ENCODE measurements at places on chromosomes 12 and 14.

DNA sequence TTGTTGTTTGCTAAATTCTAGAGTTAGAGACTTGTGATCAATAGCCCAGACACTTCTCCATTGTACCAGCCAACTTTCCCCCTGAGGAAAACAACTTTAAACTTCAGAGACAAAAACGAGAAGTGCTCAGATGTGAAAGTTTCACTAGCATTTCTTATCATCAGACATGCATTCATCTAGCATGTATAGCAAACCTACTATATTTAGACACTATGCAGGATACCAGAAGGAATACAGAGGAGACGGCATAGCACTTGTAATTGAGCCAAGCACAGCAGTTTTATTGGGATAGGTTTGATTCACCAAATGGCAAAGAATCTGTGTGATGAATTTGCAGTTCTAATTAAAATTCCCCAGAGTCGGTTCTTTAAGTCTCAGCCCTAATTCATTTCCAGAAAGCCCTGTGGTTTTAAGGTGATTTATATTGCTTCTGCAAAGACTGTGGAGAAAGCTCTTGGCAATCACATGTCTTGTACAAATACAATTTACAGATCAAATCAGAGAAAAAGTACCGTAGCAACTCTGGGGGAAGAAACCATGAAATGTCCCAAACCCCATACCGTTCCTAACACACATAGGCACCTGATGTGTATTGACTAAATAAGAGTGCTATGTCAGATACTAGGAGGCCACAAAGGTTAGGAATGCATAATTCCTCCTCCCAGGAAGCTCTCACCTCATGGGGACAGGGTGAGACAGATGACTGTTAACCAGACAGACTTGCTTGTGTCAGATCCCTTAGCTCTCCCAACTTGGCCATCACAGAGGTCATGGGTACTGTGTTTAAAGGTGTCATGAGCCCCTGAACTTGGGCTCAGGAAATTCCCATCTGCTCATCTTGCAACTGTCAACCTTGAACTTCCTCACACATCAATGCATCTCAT lies 69.6 kb upstream of the KRAS start:
- DNase-seq = no peak

- no peak for DNase-seq
Measured at GRCh38 chr14:93987376-93987775, 9.7 kb upstream of the CCDC197 start.

GRCh38 chr14:50901361-50901760 lies 29.5 kb downstream of the ABHD12B start:
- DNase-seq = no peak

GRCh38 chr14:33950320-33951182 lies at the start of gene EGLN3:
Gene EGLN3, minus strand, starts transcription at chr14:33951074. Its CDS starts 322 bp downstream, at chr14:33950752.
- peak; percentile 79 for DNase-seq

GRCh38 chr14:69688299-69688649 lies 76.9 kb downstream of the SUSD6 start:
- no peak for DNase-seq

- no peak for DNase-seq
Measured at GRCh38 chr12:84658877-84659276, 253.7 kb downstream of the SLC6A15 start.

GRCh38 chr14:36451310-36452065 lies 68.5 kb downstream of the NKX2-1 start:
- DNase-seq = no peak

- DNase-seq = no peak
Measured at GRCh38 chr12:120642121-120642520, 1.7 kb downstream of the CABP1 start.

DNA sequence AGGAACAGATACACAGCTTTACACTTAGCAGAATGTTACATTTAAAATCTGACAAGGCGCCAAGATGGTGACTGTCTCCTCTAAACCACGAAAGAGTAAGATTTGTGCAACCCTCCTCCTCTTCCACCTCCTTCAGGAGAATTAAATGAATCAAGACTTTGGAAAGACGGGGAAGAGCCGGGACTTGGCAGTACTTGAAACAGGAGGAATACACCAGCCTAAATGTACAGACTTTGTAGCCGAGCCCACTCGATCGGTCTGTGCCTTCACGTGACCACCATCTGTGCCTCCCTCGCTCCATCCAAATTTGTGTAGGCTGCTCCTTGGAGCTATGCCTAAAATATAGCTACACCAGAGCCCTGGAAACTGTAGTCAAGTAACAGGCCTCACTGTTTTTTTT lies 38.3 kb downstream of the SSPN start:
- DNase-seq = no peak

DNA sequence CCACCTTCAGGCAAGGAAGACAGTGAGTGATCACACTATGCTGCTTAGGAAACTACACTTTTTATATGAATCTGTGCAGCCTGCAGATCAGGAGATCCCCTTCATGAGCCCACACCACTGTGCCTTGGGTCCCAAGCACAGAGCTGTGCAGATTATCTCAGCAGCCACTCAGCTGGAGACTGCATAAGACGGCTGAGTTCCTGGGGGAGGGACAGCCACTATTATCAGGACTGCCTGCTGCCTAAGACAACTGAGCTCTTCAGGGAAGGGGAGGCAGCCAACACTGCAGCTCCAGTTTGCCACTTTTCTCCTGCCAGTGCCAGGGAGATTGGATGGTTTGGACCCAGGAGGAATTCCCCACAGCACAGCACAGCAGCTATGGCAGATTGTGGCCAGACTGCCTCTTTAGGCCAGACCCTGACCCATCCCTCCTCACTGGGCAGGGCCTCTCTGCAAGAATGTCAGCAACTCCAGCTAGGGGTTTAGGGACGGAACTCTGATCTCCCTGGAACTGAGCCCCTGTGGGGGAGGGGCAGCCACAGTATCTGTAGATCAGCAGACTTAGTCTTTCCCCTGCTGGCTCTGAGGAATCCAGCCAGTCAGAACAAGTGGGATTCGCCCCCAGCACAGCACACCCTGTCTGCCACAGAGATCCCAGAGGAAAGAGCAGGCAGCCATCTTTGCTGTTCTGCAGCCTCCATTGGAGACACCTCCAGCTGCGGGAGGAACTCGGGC lies 141.3 kb downstream of the KLHL28 start:
- no peak for DNase-seq

DNA sequence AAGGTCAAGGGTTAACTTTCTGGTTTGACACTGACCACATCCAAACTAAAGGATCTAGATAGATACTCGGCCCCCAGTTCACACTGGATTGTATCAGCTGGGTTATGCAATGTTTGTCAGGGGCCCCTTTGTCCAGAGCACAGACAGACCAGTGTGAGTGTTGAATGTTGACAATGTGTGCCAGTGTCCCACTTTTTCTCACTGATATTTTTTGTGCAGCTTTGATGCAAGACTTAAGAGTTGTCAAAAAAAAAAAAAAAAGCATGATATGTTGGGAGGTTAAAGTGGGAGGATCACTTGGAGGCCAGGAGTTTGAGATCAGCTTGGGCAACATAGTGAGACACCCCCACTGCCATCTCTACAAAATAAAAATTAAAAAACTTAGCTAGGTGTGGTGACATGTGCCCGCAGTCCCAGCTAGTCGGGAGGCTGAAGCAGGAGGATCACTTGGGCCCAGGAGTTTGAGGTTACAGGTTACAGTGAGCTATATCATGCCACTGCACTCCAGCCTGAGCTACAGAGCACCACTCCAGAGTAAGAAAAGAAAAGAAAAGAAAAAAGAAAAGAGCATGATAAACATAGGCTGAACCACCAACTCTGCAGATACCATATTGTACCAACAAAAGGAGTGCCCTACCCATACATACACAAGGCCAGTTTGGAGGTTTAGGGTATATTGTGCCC lies 97.5 kb downstream of the LGR5 start:
- no peak for DNase-seq

DNA sequence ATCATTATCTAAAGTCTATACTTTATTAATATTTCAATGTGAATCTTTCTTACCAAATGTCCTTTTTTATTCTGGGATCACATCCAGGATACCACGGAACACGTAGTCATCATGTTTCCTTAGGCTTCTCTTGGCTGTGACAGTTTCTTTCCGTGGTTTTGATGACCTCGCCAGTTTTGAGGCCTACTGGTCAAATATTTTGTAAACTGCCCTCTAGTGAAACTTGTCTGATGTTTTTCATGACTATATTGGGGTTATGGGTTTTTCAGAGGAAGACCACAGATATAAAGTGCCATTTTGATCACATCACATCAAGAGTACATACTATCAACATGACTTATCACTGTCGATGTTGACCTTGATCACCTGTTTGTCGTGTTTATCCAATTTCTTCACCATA lies 14.1 kb upstream of the SERPINA6 start:
- peak; percentile 27 for DNase-seq

GRCh38 chr12:112001576-112001975 lies 11.4 kb downstream of the TMEM116 start:
- DNase-seq = no peak

DNA sequence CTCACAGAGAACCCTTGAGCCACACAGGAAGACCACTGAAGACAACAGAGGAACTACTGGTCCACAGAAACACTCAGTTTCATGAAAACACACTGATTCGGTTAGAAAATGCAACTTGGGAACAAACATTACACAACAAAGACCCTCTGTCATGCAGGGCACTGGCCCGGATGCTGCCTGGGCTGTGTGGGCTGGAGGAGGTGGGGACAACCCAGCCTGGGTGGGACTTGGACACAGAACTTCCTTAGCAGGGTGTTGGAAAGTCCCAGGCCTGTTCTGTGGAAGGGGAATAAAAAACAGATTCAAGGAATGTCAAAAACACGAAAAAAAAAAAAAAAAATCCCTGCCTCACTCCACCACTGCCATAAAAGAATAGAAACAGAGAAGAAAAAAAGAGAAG lies 181.0 kb downstream of the MON2 start:
- DNase-seq = no peak

DNA sequence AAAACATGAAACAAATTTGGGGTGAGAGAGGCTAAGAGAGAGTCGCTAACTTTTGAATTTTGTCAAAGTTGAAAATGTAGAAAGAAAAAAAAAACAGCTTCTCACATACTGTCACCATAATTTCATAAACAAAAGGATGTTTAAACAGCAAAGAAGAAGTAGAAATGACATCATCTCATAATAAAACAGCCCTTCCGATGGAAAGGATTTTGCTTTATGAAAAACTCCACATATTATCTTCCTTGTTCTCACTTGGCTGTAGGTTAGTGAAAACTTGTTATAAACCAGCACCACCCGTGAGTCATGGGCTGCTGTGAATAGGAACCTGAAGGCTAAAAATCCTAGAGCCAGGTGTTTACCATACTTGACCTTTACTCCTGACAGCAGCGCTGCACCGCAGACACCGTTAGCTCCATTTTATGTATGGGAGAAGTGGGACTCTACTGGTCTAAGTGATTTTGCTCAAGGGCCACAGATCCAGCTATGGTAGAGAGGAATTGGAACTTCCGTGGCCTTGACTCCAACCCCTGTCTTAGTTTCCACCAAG lies 63.0 kb upstream of the VRK1 start:
- no peak for DNase-seq

DNA sequence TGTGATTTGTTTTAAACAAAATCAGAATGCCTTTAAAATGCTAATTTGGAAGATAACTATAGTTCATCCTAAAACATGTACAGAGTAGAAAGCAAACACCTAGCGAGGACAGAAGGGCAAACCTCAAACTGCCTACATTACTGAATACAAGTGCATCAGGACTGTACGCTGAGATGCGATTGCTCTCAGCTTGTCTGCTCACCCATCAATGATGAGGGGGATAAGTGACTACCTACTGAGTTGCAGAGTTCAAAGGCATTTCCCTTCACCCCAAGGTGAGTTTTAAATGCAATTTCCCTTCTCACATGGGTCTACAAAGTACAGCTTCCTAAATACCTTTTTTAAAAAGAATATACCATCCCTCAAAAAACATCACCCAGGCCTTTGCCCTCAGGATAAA lies 52.9 kb downstream of the PHLDA1 start:
- DNase-seq = no peak

DNA sequence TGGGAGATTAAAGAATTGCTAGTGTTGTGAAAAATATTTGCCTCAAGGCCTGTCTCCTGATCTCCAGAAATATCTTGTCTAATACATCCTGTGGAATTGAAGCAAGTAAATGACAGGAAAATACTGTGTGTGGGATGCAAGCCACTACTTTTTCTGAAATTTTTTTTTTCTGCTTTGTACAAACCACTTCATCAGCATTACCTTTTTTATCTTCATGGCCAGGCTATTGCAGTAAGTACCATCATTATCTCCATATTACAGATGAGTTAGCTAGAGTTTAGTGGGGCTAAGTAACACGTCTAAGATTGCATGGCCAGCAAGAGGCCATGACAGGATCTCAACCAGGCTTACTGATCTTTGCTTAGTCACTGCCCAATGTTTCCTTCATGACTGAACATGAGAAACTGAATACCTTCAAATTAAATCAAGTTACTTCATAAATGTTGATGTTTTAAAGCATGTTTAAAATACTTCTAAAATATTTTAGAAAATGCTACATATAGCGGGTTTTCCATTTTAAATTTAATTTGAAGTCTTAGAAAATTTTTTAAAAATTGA lies 273.7 kb downstream of the SLC6A15 start:
- no peak for DNase-seq

- no peak for DNase-seq
Measured at GRCh38 chr12:50282721-50283228, 545 bp downstream of the LIMA1 start.

DNA sequence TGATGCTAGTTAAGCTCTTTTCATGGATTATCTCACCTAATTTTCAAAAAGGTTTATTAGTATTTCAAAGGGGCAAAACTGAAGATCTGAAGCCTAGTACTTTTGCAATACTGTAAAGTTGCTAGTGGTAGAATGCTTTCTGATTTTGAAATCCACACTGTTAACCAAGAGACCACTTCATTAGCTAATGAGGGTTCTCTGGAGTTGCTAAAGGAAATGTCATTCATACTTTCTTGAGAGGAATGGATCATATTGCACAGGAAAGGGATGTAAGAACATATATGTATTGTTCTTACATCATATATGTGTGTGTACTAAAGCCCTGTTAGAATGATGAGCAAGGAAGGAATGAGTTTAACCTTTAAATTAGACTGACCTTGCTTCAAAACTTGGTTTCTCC lies 39.0 kb upstream of the LDHB start:
- DNase-seq = no peak

- DNase-seq = peak; percentile 66
Measured at GRCh38 chr14:55302367-55303124, 31.3 kb downstream of the FBXO34 start.

DNA sequence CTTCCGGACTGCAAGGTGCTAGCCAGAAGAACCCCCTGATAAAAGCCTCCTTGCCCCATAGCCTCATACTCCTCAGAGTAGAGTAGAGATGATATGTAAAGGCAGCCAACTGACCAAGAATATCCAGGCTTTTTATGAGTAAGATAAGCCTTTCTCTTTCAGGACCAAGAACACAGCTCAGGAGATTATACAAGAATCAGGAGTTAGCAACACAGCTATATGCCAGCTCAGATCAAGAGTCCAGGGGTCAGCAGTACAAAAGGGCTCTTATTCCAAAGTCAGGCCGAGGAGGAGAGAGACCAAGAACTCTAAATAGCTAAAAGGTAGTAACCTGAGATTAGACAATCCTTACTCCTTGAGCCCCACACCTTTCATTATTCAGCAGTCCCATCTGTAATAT lies 135.3 kb downstream of the BTG1 start:
- DNase-seq = no peak

- no peak for DNase-seq
Measured at GRCh38 chr12:66776974-66777373, 98.1 kb upstream of the GRIP1 start.
